Choroid plexus epithelial cell (primary cell): ENCODE measurements at places on chromosomes 6 and 20.

GRCh38 chr6:41032830-41033229 lies 6.2 kb downstream of the UNC5CL start:
- DNase-seq = no peak

GRCh38 chr6:16238057-16238962 lies at the start of gene GMPR:
GMPR (plus strand) TSS chr6:16238587; CDS start chr6:16238694, 107 bp downstream.
- peak; percentile 64 for DNase-seq

- no peak for DNase-seq
These were observed 113.4 kb downstream of the EYA2 start for GRCh38 chr20:47007826-47008655.

- no peak for DNase-seq
These were observed 74.3 kb downstream of the ARID1B start for GRCh38 chr6:156851454-156851921.

DNA sequence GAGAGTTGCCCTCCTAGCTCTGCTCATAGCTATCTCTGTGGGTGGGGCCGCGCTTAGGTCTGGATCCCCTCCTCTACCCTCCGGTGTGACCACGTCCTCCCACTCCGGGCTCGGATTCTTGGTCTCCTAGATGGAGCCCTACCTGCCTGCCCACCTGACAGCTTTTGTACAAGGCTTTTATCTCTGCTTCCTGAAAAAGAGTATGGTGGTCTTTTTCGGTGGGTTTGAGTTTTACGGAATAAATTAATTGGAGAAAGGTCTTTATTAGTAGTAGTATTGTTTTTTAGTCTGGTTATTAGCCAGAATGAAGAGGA lies 773 bp downstream of the SMAP1 start:
- DNase-seq = no peak

DNA sequence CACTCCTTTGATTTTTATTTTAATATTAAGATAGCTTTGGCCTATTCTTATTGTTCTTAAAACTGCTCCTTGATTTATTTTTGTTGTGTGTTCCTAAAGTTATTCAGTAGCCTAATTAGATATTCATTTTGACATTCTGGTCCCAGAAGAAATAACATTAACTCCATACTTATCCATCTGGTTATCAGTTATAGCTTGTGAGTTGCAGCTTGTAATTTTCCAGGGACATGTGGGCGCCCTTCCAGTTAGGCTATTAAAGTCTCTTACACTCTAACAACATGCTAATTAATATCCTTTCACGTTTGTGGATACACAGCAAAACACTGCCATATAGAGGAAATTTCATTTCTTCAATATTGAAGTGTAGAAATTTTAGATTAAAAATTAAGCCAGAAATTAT lies 987.5 kb downstream of the HACE1 start:
- no peak for DNase-seq

GRCh38 chr20:37267667-37268313 lies 6.2 kb upstream of the GHRH start:
- no peak for DNase-seq

DNA sequence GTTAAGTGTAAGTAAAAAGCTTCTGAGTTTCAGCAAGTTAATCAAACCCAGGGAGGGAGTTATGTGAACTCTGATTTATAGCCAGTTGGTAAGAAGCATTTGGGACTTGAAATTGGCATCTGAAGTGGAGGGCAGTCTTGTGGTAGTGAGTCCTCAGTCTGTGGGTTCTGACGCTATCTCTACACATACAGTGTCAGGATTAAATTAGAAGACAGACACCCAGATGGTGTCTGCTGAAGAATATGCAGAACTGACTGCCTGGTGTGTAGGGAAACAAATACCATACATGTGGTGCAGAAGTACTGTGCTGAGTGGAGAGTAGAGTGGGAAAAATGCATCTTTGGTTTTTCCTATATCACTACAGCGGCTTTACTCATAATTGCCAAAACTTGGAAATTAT lies 43.5 kb upstream of the PLN start:
- DNase-seq = no peak

- DNase-seq = no peak
These were observed 91.7 kb upstream of the KCNQ5 start for GRCh38 chr6:72530152-72530551.

GRCh38 chr6:98384801-98385200 lies 449.6 kb upstream of the POU3F2 start:
- DNase-seq = no peak

DNA sequence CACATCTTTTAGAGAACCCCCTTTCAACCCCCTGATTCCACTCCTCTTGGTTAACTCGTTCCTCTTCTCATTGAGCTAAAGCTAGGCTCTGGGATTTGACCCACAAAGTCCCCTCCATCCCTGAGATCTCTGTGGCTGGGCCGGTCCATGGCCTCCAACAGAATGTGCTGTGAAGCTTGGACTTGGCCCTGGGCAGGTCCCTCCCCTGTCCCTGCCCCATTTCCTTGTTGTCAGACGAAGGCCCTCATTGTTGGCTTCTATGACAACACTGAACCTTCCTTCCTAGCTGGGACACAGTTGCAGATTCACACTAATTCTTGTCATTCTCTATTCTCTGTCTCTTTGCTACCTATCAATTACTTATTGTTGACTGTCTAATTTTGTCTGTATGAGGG lies 156.1 kb downstream of the SYCP2 start:
- DNase-seq = no peak

GRCh38 chr6:113146878-113147277 lies 710.3 kb upstream of the MARCKS start:
- DNase-seq = no peak

DNA sequence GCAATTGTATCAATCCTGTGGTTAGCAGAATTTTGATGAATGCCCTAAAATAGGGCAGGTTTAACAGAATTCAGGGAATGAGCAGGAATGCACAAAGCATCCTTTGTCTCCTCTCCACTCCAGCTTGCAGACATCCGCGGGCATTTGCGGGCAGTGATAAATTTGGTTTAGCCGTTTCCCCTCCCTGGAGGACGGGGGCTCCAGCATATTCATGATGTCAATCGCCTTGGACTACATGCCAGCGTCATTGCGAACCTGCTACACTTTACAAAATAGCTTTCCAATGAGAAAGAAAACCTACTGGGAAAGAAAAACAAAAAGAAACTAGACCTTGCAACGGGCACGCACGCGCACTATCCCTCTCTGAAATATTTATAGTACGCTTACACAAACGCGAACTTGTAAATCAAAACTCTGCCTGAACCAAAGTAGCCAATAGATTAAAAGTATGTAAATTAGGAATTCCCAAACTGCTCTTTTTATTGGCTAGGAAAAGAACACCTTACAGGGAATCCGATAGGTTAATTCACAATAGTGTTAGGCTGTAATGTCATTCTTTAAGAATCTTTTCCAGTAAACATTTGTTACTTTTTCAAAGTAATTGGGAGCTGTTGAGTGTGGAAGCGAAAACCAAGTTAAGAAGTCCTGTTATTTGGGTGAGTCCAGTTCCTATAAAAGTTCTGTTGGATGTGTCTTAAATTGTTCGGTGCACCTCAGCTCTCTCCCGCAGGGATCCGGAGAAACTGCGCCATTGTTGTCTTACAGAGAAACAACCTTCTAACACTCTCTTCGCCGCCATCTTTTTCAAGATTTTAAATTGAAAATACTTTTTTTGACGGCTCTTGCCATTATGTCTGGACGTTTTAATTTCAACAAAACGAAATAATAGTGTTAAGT lies 136.7 kb downstream of the HFE start:
- peak; percentile 97 for DNase-seq

GRCh38 chr6:82056567-82056966 lies 191.0 kb downstream of the IBTK start:
- DNase-seq = no peak

DNA sequence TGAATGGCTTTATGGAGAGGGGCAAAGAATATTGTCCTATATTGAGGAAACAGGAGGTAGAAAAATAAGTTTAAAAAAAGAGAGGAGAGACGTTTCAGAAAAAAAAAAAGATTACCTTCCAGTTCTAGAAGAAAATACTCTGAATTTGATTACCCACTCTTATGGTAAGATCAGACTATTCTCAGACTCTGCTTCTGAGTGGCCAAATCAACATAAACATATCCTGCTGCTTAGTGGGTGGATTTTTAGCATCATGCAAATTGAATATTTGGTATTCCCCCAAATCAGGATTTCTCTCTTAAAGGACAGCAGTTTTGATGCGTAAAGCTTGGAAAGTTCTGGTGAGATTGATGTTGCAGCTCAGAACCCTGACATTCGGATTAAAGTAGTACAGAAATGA lies 946.6 kb downstream of the TFAP2A start:
- no peak for DNase-seq

GRCh38 chr6:104952911-104953399 lies 4.0 kb upstream of the LIN28B start:
- DNase-seq = no peak

DNA sequence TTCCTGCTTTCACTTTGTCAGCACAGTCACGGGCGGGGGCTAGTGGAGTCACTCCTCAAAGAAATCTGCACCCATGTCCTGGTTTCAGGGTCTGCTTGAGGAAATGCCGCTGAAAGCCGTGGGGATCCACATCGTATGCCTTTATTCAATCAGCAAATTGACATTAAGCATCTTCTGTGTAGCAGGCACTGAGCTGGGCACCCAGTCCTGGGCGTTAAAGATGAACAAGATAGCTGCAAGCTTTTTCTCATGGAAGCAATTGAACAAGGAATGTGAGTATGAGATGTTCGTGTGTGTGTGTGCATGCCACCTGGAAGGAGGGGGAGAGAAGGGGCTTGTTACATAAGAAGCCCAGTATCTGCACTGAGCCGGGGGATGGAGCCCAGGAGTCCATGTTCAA lies 243.9 kb downstream of the SMOC2 start:
- no peak for DNase-seq

DNA sequence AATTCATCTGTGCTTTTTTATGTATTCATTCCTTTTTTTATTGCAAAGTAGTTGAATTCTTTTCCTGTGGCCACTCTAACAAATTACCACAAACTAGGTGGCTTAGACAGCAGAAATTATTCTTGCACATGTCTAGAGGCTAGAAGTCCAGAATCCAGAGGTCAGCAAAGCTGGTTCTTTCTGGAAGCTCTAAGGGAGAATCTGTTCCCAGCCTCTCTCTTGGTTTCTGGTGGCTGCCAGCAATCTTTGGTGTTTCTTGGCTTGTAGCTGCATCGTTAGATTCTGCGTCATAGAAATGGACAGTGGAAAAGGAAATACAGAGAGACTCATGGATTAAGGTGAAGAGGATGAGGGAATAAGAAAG lies 39.3 kb downstream of the GSTA2 start:
- DNase-seq = peak; percentile 19

DNA sequence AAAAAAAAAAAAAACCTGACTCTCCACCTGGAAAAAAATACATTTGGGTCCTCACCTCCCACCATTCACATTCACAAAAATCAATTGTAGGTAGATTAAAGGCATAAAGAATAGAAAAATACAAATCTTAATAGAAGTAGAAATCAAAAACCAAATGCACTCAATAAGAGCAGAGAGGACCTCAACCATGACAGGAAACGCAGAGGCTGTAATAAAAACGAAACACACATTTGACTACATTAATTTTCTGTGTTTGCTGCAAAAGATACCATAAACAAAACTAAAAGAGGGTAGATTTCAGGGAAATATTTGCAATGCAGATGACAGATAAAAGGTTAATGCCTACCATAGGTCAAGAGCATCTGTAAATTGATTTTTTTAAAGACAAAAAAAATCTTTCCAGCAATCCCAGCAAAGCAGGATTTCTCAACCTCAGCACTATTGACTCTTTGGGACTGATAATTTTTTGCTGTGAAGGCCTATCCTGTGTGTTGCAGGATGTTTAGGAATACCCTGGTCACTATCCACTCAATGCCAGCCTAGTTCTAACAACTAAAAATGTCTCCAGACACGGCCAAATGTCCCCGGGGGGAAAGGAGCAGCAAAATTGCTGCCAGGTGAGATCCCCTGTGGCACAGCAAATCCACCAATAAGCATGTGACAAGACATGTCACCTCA lies 9.1 kb downstream of the ETV7 start:
- DNase-seq = no peak

- DNase-seq = peak; percentile 53
These were observed 2.6 kb upstream of the TRIM38 start for GRCh38 chr6:25959890-25960536.

DNA sequence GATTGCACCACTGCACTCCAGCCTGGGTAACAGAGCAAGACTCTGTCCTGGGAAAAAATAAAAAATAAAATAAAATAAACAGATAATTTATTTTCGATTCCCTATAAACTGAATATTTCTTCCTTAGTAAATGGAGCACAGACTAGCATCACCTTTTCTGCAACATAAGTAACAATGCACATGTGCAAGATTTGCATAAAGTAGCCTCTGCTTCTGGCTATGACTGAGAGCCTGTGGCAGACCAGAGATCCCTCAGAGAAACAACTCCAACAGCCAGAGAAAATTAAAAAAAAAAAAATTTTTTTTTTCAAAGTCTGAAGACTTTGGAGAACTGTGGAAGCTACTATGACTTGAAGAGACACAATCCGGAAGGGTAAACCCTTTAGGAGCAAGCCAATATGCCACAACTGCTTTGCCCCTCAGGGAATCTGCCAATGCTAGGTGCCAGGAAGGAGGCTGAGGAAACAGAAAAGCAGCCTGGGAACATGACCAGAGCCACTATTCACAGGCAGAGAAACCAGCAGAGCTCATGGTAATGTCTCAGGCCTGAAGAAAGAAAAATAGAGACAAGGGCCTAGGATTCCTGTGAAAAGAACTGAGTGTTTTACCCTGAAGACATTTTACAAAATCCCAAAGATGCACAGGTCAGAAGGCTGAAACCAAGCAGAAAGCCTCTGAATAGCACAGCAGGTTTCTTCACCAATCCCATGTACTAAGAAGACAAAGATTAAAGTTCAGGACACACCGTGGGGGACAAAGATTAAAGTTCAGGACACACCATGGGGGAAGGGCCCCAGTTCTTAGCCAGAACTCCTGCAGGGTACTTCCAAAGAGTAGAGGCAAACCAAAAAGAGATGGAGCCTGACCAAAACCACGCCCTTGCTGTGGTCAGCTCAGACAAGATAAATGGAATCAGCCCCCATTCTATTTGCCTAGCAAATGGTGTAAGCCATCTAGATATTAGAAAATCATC lies 25.8 kb downstream of the B4GALT5 start:
- DNase-seq = no peak

DNA sequence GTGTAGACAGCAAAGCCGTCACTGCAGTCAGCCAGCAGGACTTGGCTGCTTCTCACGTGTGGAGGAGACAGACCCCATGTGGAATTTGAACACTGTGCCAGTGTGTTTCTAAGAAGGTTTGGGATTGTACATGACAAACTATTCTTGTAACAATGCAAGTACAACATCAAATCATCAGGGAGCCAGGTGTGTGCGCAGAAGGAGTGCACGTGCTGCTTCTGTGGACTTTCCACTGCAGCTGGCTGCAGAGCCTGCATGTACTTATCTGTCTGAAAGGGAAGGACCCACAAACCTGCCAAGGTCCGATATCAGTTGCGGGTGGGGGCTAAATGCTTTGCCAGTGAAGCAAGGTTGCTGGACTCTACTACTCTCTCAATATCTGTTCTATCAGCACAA lies 211.6 kb downstream of the WDR27 start:
- DNase-seq = no peak

DNA sequence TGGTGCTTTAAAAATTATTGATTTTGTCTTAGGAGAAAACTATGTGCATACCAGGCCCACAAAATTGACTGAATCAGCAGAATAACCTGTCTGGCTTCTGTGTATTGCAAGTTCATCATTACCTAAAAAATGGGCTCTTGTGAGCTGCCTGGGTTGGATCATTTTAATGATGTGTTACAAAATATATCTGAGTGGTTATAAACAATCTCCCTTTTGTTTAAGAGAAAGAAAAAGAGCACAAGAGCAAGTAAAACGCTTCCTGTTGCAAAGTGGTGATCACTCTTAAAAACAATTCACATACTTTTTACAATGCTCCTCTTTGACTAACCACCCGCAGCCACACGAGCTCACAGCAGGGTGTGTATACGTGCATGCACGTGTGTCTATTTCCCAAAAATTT lies 335.1 kb downstream of the HDGFL1 start:
- peak; percentile 41 for DNase-seq

- peak; percentile 74 for DNase-seq
These were observed 74.8 kb upstream of the TOP1 start for GRCh38 chr20:40953856-40954255.
